ENCODE measurements at places on chromosomes 6 and 20.

DNA sequence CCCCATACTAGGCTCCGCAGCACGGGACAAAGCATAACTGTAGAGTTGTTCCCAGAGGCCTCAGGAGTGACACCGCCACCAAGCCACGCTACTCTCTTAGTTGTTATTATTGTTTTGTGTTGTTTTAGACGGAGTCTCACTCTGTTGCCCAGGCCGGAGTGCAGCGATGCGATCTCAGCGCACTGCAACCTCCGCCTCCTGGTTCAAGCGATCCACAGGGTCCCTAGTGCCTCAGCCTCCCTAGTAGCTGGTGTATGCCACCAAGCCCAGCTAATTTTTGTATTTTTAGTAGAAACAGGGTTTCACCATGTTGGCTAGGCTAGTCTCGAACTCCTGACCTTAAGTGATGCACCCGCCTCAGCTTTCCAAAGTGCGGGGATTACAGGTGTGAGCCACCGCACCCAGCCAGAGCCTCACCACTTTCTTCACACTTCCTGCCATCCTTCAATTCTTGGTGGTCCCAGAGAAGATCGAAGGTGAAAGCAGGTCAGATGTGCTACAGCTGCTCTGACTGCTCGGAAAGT lies 11.8 kb downstream of the RPL7L1 start:
- DNase-seq = no peak

GRCh38 chr20:33622705-33623365 lies 39.3 kb upstream of the C20orf144 start:
- DNase-seq = no peak

DNA sequence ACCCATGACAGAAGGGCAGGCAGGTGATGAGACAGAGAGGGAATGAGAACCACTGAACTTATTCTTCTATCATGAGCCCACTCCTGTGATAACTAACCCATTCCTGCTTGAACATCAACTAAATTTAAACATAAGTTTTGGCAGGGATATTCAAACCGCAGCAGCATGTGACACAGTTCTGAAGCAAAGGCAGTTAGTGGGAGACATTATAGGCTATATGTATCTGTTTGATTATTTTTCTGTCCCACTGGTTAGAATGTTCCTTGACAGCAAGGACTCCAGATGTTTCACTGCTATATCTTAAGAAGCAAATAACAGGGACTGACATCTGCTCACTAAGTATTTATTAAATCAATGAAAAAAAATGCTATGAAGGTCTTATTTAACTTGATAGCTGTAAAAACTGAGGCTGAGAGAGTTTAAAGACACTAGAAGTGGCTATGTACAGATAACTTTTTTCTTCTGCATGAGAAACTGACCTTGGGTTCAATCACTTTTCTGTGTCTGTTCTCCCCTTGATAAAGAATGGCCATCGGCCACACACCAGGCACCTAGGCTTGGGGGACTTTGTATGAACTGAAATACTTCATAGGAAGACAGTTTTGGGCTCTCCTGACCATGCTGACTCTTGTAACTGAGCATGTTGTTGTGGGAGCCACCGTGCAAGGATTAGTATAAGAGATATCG lies 90.9 kb downstream of the CEP162 start:
- no peak for DNase-seq

- peak; percentile 28 for DNase-seq
Observed at GRCh38 chr20:43563429-43563828, 4.6 kb downstream of the SGK2 start.

DNA sequence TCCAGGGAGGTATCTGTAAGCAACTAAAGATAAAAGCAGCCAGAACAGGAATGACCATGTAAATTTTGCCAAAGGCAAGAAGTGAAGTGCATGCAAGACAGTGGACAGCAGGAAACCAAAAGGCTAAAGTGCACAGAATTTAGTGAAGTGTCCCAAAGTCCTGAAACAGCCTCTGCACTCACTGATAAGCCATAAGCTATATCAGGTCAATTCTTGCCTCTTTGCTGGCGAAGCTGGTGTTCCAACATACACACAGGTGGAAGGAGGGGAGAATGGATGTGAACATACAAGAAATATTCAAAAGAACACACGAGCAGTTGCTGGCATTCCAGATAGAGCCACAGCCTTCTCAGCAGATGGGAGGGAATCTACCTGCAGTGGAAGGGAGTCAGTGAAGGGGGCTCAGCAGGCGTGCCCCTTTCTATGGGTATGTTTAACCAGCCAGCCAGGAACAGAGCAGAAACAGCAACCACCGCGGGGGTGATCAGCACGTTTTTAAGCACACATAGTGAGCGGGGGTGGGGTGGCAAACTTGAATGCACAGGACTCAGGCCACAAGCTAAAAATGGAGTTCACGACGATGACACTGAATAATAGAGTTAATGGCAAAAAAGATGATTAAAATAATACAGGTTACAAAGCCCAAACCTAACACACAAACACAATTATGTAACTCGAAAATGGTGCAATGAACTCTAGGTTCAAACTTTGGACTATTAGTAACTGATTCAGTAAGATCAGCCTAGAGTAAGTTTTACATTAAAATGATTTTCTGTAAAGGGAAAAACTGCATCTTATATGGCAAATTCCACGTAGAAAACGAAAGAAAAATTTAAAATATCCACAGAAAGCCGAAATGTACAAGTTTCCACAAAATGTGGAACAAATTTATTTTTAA lies 1.2 kb downstream of the ECI2 start:
- DNase-seq = no peak

DNA sequence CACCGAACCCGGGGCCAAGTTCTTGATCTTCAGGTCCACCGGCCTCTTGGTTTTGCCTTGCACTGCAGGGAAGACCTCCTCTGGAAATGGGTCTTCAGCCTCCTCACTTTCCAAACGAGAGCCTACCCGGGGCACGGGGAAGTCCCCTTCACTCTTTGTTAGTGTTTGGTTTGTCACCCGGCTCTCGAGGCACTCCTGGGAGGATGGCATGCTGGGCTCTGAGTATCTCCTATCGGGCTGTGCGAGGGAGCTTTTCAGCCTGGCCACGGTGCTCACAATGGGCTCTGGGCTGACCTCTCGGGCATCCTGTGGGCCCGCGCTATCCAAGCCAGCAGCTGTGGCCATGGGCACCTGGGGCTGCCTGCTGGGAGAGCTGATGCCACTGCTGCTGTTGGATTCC lies 8.1 kb downstream of the TAGAP start:
- DNase-seq = no peak

DNA sequence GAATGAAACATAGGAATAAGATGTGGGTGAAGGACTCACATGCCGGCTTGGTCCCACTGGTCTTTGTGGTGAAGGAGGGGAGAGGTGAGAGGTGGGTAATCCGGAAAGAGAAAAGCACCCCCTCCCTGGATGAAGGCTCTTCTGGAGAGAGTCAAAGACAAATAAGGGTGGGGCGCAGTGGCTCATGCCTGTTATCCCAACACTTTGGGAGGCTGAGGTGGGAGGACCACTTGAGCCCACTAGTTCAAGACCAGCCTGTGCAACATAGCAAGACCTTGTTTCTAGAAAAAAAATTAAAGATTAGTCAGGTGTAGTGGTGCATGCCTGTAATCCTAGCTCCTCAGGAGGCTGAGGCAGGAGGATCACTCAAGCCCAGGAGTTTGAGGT lies 3.1 kb downstream of the LTB start:
- no peak for DNase-seq

DNA sequence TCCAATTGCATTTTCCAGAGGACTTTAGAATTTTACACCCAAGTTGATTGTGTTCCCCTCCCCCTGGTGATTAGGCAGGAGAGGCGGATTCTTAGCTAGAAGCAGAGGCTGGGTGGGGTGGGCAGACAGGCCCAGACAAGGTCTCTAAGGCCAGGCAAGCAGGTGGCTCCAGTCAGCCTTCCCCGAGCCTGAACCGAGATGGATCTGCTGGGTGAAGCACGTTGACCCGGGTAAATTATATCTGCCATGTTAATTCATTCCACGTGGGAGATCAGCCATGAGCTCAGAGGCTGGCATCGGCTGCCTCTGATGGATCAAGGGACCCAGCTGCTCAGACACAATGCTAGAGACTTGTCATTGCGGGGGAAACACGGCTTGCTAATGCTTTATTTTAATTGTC lies 159.5 kb upstream of the MAFB start:
- no peak for DNase-seq

- DNase-seq = no peak
Observed at GRCh38 chr6:169243661-169244060, 10.0 kb downstream of the THBS2 start.

DNA sequence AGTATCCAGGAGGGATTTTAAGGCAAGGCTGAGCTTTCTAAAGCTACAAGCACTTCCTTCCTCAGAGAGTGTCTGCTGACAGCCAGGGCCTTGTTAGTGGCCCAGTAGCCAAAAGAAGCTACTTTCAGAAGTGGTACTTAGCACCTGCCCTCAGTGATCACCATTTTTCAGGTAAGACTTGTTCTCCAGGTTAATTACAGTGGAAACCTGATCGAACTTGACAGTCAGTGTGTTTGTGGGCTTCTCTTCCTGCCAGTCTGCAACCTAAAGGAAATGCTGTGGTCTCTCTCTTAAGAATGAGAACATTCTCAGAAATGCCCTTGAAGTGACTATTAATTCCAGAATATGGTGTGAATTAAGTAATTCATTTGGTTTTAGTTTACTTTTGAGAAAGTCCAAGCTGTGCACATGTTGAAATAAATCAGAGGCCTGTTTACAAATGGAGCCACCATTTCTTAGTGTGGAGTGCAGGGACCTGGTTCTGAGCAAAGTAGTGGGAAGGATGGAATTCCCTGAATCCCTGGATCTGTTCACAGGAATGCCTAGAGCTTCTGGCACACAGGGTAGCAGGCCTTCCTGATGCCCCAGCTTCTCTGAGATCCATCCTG lies 185.3 kb upstream of the AGPAT4 start:
- DNase-seq = no peak

DNA sequence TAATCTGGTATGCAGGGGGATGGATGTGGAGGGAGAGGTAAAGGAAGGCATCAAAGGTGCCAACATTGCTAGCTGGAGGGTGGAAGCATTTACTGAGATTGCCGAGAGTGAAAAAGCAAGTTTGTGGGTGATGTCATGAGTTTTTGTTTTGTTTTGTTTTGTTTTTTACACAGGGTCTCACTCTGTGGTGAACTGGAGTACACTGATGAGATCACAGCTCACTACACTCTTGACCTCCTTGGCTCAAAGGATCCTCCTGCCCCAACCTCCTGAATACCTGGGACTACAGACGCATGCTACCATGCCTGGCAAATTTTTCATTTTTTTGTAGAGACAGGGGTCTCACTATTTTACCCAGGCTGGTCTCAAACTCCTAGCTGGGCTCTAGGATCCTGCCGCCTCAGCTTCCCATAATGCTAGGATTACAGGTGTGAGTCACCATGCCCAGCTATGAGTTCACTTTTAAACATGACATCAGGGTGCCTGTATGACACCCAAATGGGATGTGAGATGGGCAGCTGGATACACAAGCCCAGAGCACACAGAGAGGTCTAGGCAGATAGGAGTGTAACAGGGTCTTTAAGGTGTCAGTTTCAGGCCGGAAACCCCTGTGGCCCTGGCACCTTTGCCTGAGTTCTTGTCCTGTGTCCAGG lies 35.1 kb upstream of the HMGA1 start:
- DNase-seq = no peak

DNA sequence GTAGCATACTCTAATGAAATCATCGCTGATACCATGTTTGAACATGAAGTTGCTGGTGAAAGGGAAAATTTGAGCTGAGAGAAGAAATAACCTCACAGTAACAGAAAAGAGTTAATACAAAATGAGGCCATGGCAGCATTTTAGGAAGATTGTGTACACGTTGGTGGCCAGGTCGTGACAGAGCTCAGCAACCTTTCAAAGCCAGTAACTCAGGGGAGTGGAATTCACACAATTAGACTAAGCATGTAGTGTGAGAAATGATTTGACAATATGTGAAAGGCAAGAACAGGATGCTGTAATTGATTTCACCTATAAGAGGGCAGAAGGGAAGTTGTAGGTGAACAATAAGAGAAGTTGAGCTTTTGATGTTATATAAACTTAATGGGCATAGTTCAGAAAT lies 246.3 kb downstream of the OGFRL1 start:
- DNase-seq = no peak

GRCh38 chr20:58869662-58870227 lies 17.2 kb downstream of the GNAS start:
- DNase-seq = no peak

- DNase-seq = no peak
Observed at GRCh38 chr6:68476611-68477010, 158.5 kb upstream of the ADGRB3 start.

DNA sequence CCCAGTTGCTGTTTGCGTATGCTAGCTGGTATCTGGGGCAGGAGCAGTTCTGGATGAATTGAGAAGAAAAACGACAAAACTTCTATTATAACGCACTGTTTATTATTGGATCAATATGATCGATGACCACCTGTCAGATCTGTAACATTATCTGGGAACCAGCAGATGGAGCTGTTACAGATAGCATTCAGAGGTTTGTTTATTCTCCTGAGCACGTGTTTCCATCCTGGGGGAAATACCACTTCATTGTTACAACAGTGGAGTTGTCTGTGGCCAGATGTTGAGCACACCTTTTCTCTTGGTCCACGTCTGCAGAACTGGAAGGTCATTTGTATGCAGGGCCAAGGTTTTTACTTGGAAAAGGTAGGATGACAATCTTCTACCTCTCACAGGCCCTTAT lies 16.0 kb upstream of the NKX2-2 start:
- DNase-seq = peak; percentile 77

DNA sequence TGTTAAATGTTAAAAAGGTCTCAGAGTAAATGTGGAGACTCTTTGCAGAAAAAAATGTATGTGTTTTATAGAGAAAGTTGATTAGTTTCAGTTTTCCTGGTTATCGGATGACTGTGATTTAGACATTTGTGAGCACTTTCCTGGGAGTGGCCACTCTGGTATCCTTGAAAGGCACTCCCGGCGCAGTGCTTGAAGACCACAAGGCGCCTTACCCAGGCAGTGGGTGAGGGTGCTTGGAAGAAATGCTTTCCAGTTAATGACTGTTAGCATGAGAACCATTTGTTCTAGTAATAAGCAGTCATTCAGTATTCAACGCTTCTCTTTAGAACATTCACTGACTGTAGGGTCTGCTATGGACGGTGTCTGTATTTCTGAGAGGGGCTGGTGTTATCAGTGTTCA lies 7.2 kb downstream of the CDS2 start:
- no peak for DNase-seq

DNA sequence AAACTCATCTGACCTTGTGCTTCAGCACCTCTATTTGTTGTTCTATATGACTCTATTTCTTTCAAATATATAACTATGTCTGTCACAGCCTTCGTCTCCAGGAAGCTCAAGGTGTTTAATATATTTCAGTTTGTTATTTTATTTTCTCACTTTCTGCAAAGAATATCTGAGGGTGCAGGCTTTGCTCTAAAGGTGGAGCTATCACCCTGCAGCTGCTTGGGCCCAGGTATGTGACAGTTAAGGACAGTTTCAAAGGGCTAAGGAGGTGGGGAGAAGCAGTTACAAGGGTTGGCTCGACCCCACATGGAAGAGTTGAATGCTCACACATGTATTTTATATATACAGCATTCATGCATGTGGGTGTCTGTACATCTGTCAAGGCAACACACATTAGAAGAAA lies 405.6 kb downstream of the BTBD9 start:
- DNase-seq = no peak

Measured in pons (tissue), 1 donor.